K562 (cell line): ENCODE measurements at places on chromosomes 2 and 18. TPM values are rescaled to one million over a fixed set of nuclear protein-coding genes. Genes with fewer than 3 reads are reported as not detected.

The LOXL3 gene
- 0.58 and 0.76 TPM in 2 replicates for total RNA-seq

DNA sequence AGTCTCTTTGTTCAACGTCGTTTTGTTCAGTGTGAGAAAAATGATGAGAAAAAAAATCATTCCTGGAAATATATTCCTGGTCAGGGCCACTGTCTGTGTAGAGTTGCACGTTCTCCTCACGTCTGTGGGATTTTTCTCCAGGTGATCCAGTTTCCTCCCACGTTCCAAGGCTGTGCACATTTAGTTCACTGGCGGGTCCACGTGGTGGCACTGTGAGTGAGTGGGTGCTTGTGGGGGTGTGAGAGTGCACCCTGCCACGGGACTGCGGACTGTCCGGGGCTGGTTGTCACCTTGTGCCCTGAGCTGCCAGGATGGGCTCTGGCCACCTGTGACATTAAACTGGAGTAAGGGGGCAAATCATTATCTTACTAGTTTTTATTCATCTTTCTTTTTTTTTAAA, 30.3 kb upstream of the ACYP2 start:
- no peak for DNase-seq

GRCh38 chr2:227057060-227057459, 106.9 kb downstream of the COL4A4 start:
- DNase-seq: no peak

The SLC38A11 gene
- total RNA-seq: not detected in 2 replicates

- DNase-seq: no peak
Observed at GRCh38 chr2:70552501-70553333, 909 bp downstream of the TGFA start.

GRCh38 chr18:70500748-70501147, 211.9 kb downstream of the SOCS6 start:
- DNase-seq: no peak

The CCDC178 gene
- not detected in 2 replicates for total RNA-seq

DNA sequence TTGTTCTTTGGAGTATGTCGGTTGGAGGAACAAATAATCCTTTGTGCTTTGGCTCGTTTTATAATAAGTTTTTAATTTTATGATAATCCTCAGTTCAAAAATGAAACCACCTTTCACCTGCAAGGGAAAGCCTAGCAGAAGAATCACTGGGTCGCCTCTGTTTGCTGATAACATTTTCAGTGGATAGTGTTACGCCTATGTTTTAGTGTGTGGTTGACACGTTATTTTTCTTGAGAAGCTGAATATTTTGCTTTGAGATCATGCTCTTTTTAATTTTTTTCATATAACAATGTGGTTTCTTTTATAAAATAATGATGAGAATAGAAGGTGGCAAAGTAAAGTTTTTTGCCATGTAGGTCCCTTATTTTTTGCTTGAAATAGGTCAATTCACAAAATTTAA, 172.7 kb upstream of the ZEB2 start:
- no peak for DNase-seq

GRCh38 chr18:21433436-21433835, 167.1 kb downstream of the ESCO1 start:
- no peak for DNase-seq

DNA sequence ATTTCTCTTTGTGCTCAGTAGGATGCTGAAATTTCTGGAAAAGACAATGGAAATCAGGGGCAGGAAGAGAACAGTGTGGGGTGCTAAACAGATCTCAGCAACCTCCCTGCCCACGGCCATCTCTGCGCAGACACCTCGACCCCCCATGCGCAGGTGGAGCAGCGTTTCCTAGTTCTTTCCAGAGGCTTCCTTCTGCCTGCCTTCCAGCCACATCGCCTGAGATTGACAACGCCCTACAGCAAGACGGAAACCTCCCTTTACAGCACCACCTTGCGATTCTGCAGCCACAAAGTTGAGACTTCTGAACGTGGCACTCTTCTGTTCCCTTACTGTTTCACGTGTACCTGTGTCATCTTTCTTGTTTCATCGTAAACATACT, 31.4 kb upstream of the CASP8 start:
- no peak for DNase-seq

GRCh38 chr2:98548920-98549818, 59.1 kb downstream of the COA5 start:
- DNase-seq: no peak

GRCh38 chr2:218729640-218730039, 19.0 kb downstream of the TTLL4 start:
- DNase-seq: no peak

DNA sequence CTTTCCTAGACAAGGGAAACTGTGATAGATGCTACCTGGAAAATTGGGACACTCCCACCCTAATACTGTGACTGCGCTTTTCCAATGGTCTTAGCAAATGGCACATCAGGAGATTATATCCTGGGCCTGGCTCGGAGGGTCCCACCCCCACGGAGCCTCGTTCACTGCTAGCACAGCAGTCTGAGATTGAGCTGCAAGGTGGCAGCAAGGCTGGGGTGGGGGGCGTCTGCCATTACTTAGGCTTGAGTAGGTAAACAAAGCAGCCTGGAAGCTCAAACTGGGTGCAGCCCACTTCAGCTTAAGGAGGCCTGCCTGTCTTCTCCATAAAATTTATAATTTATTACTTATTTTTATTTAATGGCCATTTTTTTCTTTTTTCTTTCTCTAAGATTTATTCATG, 802.1 kb upstream of the SLC39A10 start:
- no peak for DNase-seq

The GCG gene
- total RNA-seq: 0.29 TPM in 1 of 2 replicates, not detected in the other

DNA sequence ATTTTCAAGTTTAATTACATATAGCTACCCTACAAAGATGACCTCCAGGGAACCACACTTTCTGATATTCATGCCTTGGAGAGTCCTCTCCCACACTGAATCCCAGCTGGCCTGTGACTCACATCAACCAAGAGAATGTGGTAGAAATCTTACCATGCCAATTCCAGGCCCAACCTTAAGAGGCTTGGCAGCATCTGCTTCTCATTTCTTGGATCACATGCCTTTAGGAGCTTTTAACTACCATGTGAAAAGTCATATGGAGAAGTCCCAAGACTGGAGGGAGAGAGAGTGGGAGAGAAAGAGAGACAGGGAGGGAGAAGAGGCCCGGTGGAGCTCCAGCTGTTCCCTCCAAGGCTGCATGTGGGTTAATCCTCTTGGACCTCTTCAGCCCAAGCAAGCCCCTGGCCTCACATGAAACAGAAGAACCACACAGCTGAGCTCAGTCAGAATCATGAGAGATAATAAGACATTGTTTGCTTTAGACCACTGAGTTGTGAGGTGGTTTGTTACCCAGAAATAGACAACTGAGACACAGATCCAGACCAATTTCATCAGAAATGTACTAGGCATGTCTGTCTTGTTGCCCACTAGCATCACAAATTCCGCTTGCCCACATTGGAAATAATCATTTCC, 190.7 kb downstream of the MTCL1 start:
- DNase-seq: no peak

DNA sequence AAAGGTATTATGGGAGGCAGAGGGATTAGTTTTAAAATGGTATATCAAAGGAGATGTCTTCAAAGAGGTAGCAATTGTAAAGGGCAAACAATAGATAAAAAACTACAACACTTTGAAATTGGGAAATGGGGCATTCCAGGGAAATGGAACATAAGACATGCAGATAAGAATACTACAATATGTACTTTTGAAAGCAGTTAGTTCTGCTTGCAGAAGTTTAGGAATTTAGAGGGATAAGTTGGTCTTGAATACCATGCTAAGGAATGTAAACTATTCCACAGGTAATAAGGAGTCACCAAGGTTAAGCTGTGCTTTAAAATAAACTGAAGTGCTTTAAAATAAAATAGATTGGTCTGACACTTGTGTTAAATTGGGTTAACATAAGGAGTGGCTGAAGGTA, 571.7 kb upstream of the ACVR2A start:
- DNase-seq: no peak

GRCh38 chr2:68765739-68766375, 31.2 kb downstream of the ARHGAP25 start:
- DNase-seq: peak; percentile 22

DNA sequence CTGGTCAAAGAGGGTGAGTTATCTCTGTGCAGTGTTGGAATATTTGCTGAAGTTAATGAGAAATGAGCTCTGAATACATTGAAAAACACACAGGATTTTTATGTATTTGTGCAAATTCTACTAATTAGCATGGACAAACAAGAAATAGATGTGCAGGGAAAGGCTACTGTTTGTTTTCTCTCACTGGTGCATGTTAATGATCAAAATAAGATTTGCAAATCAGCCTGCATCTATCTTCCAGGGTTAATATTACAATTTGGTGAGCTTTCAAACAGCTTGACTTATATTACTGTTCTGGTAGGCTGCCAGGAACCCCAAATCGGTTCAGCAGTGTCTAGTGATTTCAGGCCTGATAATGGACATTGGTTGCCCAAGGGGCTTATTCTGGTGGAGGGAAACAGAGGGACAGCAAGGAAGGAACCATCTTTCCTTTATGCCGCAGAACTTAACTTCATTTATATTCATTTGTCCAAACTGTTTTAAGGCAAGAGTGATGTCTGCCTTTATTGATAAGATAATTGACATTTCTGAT, 93.8 kb upstream of the REG3A start:
- DNase-seq: no peak

GRCh38 chr2:66445076-66445924, 10.4 kb downstream of the MEIS1 start:
- DNase-seq: no peak

DNA sequence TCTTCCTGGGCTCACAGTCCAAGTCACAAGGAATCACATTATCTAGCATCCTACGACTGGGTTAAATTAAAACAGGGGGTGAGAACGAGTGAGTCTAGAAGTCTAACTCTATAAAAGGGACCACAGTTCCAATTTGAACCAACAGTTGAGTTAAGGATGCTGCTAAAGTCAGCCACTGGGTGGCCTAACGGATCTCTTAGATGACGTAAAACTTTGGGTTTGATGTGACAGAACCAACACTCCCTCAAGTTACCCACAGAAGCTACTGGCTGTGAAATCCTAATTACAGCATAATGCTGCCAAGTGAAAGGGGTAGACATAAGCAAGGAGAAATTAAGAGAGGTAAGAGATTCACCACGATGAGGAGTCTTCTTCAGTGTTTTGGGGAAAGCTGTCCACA, 32.7 kb upstream of the RUFY4 start:
- no peak for DNase-seq

The IL37 gene
- not detected in 2 replicates for total RNA-seq

DNA sequence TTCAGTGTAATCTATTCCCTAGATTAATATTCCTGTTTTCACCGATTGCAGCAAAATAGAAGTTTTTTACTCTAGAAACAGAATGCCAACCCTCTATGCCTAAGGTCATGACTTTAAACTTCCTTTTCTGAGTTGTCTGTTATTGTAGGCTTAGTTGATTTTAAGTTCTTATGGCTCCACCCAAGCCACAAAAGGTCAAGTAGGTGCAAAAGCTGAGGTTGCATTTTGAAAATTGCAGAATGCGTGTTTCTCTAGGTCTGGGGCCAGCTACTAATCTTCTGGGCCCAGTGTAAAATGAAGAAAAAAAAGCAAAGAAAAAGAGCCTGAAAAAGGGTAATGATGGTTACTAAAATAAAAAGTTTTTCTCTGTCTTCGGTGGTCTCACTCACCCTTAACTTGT, 635.7 kb upstream of the FAM98A start:
- DNase-seq: no peak

DNA sequence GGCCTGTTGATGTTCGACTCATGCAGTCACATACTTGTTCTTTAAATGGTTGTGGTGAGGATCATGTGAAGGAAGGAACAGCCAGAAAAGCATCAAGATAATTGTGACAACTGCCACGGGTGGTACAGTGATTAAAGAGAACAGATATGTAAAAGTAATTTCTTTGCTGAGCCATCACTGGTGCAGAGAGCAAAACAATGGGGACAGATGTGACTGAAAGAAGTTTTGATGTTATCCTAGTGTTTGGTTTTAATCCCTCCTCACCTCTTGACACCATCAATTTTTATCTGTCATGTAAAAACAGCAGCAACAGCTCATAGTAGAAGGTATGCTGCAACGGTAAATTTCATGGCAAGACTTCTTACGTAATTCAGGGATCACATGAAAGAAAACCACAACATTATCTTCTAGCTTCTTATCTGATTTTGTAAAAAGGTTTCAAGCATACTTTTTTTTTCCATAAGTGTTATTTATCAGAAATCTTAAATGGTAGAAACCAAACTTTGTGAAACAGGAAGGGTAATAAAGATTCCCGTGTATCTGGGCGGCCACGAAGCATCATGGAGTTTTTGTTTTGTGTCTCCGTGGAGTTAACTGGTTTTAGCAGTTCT, 65.2 kb downstream of the PLCL1 start:
- DNase-seq: peak; percentile 42

DNA sequence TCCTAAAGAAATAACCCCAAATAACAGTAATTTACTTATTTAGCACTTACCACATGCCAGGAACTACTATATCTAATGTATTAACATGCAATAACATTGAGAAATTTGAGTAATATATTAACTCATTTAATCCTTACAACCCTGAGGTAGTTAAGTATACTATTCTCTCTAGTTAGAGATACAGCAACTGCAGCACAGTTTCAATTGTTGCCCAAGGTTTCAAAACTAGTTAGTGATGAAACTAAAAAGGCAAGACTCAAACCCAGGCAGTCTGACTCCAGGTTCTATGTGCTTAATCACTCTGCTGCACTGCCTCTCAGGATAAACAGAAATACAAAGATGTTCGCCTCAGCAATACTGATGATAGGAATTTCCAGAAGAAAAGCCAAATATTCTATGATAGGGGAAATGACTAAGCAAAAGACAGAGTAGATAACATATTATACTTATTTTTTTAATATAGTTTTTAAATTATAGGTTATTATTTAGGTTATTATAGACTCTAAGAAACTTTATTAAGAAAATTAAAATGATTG, 88.0 kb downstream of the SS18 start:
- DNase-seq: no peak

The CENPA gene
- total RNA-seq: 45.6 and 51.7 TPM in 2 replicates

- DNase-seq: no peak
Observed at GRCh38 chr2:180000434-180000833, 6.7 kb downstream of the CWC22 start.

DNA sequence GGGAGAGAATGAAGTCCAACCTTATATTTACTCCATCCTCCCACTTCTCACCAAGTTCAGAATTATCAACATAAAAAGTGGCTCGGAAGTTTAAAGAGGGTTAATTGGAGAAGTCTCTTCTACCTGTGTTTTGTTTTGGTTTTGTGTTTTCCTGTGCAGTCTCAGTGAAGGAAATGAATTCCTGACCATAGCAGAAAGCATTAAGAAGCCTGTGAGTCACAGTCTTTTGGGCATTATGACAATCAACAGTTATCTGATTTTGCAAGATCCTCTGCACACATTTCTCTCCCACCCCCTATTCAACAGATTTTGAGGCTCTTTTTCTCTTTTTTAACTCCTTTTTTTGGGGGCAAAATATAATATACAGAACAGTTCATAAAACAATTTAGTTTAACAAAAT, 8.6 kb upstream of the RPL37A start:
- no peak for DNase-seq
